ENCODE measurements at places on chromosomes 7 and 10.
A peak's percentile ranks its signal among the peaks of the same experiment; 100 is the strongest.

DNA sequence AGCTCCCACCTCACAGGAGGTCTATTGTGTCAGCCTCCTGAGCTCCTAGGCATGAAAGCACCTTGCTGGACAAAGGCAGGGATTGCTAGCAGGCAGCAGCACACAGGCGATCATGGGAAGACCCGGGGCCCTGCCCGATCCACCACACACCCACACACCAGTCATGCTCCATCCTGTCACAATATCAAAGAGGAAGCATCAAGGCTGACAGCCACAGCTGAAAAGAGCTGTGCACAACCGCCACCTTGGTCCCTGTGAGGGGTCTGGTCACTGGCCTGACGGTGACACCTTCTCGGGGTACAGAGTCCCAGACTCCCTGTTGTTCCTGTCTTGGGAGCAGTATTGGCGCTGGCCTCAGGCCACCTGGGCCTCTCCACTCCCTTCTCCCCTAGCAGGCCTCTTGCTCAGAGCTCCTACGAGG, 89.7 kb upstream of the RET start:
- DNase-seq = no peak

GRCh38 chr7:107068156-107068555, 23.7 kb downstream of the PRKAR2B start:
- DNase-seq = no peak

- DNase-seq = no peak
Measured at GRCh38 chr10:7102084-7102483, 308.8 kb downstream of the SFMBT2 start.

- no peak for DNase-seq
Measured at GRCh38 chr7:106419455-106420182, 134.8 kb upstream of the NAMPT start.

DNA sequence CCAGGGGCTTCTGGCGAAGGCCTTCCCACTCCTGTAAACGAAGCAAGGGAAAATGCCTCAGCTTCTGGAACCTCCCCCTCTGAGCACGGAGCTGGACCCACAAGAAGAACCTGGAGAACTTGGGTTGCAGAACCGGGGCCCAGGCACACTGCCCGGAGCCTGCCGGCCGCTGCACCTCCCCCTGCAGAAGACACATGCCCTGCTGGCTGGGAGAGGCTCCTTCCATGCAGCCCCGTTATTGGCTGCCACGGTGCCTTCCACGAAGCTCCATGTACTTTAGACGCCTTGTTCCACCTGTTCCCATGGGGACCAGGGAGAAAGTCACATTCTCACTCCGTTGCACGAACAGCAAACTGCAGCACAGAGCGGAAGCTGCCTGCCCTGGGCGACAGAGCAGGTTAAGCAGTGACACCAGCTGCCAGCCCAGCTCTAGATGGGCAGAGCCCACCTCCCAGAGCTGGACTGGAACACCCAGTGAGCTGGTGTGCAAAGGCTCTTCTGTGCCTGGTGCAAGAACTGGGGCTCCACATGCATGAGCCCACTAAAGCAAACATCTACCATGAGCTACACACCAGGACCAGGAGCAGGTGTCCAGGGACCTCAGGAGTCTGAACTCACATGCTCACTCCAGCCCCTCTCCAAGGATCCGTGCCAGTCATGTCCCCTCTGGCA, 70.1 kb downstream of the TNS3 start:
- DNase-seq = no peak

GRCh38 chr10:96570983-96571964, 15.5 kb downstream of the TM9SF3 start:
- DNase-seq = no peak

GRCh38 chr10:9096288-9096687, 1041.8 kb downstream of the GATA3 start:
- no peak for DNase-seq

DNA sequence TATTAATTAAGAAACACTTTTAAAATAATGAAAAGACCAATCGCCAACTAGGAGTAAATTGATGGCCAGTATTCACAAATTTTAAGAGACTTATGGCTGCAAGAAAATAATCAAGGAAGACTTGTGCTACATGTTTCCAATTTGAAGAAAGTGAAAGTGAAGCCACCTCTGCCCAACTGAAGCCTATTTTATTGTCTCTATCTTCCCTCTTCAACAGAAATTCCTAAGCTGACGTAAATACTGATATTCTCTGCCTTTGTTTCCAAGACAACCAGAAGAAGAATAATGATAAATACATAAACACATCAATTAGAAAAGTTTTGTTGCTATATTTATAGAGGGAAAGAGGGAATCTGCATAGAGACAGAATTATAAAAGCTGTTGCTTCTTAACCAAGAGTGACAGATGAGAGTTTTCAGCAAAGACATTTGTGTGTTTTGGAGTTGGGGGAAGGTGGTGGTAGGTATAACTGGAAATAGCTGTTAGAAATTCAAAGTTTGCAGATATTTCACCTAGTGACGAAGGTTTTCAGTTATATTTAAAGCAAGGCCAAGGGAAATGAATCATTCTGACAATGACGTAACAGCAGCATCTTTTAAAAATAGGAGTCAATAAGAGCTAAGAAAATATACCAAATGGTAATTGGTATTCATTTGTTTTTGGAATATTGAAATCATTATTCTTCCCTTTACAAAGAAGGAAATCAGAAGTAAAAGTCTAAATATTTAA, 576.6 kb upstream of the SORCS1 start:
- DNase-seq = no peak

DNA sequence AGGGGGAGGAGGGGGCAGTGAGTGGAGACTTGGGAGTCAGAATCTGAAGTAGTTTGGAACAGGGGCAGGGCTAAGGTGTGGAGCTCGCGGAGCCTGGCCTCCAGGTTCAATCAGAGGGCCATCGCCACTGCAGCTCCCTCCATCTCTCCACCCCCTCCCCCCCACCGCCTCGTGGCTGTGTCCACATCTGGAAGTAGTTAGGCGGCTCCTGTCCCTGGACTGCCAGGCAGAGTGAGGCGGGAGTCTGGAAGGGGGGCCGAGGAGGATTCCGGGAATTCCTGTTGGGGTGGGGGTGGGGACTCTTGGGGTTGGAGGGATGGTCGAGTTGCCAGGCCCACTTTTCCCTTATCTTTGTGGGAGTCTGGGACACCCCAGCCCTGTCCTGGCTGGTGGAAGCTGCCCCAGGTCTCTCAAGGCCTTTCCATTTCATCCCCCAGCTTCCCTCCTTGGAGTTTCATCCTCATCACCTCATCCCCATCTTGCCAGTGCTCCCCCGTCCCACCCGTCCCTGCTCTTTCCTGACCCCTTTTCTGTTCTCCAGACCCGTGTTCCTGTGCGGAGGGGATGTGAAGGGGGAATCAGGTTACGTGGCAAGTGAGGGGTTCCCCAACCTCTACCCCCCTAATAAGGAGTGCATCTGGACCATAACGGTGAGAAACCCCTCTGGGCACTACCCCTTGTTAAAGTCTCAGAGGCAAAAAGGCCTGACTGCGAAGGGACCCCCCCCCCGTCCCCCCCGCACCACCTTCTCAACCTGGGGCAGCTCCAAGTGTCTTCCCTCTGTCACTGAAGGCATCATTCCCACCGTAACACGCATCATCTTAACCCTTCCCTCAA, 944 bp downstream of the PCOLCE start:
- DNase-seq = no peak

DNA sequence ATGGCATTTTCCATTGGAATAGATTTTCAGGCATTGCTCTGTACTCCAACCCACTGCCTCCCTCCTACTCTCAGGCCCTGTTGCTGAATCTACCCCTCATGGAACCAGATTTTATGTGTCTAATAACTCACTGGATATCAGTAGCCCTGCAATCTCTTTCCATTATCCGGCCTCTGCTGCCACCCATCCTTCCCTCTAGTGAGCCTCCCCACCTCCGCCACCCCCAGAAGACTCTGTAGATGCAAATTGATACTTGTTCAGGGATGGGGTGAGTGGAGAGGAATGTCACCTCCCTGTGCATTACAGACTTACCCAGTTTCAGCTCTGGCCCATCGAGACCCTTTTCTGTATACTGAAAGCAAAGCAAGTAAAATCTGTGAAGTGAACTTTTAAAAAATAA, 52.3 kb upstream of the PHYHIPL start:
- no peak for DNase-seq

- no peak for DNase-seq
Measured at GRCh38 chr10:80520661-80521470, 16.8 kb upstream of the SH2D4B start.

DNA sequence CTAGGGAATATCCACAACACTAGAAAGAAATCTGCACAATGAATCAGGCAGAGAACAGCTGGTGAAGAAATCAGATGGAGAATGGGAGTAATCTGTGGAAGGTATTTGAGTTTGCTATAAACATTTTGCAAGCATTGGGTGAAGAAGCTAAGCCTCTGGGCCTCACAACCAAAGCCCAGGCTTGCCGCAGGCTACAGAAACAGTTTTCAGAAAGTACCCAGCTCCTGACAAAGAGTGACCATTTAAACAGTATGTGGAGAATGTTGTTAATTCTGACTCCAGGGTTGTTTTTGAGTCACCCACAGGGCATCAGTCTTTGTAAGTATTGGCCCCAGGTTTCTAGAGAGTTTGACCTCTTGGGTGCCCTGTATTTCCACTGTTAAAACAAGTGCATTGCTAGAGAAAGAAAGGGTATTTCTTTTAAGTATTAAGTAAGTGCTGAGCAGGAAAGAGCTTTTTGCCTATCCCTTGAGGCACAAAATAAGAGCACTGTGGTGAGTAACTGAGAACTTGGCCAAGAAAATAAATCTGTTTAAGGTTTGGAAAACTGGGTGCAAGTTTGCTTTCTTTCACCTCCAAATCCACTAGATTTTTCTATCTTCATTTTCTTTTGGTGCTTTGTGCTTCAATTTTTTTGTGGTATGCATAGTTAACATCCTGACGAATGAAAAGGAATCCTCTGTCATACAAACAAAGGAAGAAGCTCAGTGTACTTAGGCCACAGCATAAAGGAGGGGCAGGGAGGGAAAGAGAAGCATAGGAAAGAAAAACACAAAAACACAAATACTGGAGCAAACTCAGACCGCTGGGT, 691.8 kb downstream of the SUGCT start:
- DNase-seq = no peak

- peak; percentile 2 for DNase-seq
Measured at GRCh38 chr10:48976196-48976595, 36.6 kb upstream of the LRRC18 start.

DNA sequence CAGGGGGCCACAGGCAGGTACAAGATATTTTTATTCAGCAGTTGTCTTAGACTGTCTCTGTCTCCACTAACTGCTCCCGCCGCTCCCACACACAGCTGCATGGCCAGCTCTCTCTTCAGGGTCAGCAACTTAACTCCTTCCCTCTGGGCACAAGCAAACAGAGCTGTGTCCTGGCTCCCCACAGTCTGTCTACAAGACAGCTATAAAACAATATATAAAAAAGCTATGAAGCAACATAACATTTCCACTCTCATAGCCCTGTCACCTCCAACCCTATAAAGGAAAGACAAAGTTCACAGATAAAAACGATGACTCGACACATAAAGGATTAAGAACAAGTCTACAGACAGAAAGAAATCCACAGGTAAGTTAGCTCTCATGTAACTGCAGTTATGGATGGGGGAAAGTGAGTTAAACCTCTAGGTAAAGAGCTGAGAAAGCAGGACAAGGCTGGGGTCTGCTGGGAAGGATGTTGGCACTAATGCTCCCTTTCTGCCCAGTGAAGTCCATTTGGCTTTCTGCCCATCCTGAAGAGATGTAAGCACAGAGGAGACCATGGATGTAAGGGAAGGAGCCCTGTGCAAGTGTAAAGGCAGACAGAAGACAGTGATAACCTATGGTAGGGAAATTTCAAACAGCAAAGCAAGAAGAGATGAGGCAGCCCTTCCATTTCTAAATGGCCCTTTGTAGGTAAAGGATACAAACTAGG, 27.0 kb downstream of the RAPGEF5 start:
- no peak for DNase-seq

DNA sequence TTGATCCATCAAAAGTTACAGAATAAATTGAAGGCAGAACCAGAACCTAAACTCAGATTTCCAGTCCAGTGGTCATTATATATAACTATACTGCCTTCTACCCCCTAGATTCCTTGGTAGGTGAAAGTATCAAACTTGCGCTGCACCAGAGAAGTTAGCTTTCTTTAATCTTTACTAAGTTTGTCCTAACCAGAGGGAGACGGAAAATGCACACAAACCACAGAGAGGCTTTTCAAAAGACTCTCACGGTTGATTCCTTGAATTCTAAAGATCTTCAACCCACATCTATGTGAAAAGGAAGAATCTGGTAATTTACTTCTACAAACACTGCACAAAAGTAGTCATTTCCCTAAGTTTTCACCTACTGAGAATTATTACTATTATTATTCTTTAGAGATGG, 18.2 kb upstream of the KIAA1549 start:
- DNase-seq = no peak

DNA sequence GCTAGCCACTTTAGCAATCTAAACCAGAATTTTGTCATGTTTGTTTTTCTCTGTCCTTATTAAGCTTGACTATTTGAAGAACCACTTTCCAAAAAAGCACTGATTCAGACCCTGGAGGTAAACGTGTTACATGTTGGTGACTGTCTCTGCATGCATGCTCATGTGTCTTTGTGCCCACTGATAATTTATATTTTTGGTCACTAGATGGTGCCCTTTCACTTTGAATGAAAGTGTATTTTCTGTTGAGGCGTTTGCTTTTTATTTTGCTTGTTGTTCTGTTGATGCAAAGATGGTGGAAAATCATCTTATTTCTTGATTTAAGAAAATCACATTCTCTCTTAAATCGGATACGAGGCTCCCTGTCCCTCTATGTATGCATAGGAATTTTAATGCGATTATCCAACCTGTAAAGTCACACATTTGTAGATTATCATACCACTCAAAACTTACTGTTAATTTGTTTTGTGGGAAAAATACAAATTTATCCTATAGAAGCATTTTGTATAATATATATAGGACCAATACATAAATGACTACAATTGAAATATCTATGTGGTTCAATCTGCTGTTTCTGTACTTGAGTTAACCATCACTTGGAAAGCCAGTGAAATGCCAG, 269.3 kb downstream of the BICC1 start:
- no peak for DNase-seq

- DNase-seq = no peak
Measured at GRCh38 chr7:43612599-43613589, 30.0 kb downstream of the STK17A start.

- no peak for DNase-seq
Measured at GRCh38 chr7:125563557-125563956, 633.9 kb upstream of the POT1 start.

- no peak for DNase-seq
Measured at GRCh38 chr10:27242473-27242950, 1.9 kb upstream of the ACBD5 start.

- DNase-seq = no peak
Measured at GRCh38 chr7:23260371-23260770, 13.8 kb downstream of the GPNMB start.

Measured in stimulated activated CD4-positive, alpha-beta T cell treated with anti-CD3 and anti-CD28 coated beads, Interleukin-12 subunit alpha, Interleukin-12 subunit beta, amount 100 ng/mL, for 48 hours (primary cell).